Activated CD4-positive, alpha-beta memory T cell treated with anti-CD3 and anti-CD28 coated beads for 36 hours (primary cell): ENCODE measurements at places on chromosomes 16 and 17.
A peak's percentile ranks its signal among the peaks of the same experiment; 100 is the strongest.

- DNase-seq = no peak
- no peak overlapping the region for H3K4me3 ChIP-seq
- H3K4me1 ChIP-seq = peaks cover 2% of the 10 kb centered on the region
These were observed 29.1 kb downstream of the TUBD1 start for GRCh38 chr17:59863616-59864015.

DNA sequence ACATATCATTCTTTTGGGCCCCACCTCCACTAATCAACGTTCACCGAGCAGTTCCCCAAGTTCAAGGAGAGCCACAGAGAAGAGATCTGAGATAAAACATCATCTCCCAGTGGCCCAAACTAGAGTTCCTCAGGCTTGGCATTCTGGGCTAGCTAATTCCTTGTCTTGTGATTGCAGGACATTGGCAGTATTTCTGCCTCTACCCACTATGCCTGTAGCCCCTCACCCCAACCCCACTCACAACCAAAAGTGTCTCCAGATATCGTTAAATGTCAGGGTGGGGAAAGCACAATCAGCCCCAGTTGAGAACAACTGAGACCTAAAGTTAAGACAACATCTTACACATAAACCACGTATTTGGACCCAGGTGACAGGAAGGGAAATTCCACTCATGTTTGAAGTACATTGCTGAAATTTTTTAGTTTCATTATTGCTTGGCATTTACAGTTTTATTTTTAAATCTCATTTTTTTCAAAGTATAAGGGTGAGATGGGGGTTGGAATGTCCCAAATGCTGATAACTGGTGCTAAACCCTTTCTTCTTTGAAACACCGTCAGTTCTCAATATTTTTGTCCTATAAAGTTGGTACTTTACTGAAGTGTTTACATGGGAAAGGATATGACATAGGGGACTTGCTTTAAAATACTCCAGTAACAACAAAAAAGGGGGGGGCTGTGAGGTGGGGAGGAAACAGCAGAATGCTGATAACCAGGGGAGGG, 13.6 kb downstream of the ZC3H7A start:
- no peaks in the 10 kb centered on the region for H3K27me3 ChIP-seq
- peak overlapping the region; percentile 78 for H3K4me3 ChIP-seq
- peak overlapping the region; percentile 100 for H3K27ac ChIP-seq
- peaks cover 24% of the 10 kb centered on the region for H3K36me3 ChIP-seq

DNA sequence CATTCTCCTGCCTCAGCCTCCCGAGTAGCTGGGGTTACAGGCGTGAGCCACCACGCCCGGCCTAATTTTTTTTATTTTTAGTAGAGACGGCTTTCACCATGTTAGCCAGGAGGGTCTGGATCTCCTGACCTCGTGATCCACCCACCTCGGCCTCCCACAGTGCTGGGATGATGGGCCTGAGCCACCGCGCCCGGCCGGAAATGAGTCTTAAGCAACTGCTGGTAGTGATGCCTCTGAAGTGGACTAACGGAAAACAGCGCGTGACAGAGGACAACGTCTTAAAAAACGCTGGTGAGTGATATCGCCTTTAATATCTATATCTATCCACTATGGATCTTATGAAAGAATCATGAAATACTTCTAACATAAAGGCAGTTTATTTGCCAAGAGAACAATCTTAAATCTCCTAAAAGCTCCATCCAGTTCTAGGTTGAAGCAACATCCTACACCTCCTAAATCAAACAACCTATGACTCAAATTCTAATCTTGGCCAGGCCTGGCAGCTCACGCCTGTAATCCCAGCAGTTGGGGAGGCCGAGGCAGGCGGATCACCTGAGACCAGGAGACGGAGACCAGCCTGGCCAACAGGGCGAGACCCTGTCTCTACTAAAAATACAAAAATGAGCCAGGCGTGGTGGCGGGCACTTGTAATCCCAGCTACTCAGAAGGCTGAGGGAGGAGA, 69.8 kb downstream of the NXN start:
- H3K4me3 ChIP-seq = no peak overlapping the region
- H3K27me3 ChIP-seq = peaks cover 20% of the 10 kb centered on the region
- no peak overlapping the region for H3K27ac ChIP-seq
- no peaks in the 10 kb centered on the region for H3K36me3 ChIP-seq

GRCh38 chr16:73126525-73126853, 78.6 kb upstream of the ZFHX3 start:
- H3K27me3 ChIP-seq = no peaks in the 10 kb centered on the region
- no peak overlapping the region for H3K27ac ChIP-seq
- peaks cover 2% of the 10 kb centered on the region for H3K4me1 ChIP-seq
- no peaks in the 10 kb centered on the region for H3K36me3 ChIP-seq
- no peak for DNase-seq

DNA sequence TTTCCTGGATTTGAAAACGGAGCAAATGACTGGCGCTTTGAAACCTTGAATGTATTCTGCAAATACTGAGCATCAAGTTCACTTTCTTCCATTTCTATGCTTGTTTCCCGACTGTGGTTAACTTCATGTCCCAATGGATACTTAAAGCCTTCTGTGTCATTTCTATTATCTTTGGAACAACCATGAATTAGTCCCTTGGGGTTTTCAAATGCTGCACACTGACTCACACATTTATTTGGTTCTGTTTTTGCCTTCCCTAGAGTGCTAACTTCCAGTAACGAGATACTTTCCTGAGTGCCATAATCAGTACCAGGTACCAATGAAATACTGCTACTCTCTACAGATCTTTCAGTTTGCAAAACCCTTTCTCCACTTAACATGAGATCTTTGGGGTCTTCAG, 32.3 kb downstream of the BRCA1 start:
- H3K4me3 ChIP-seq = no peak overlapping the region
- H3K27me3 ChIP-seq = no peaks in the 10 kb centered on the region
- no peak overlapping the region for H3K27ac ChIP-seq
- DNase-seq = no peak
- H3K4me1 ChIP-seq = no peaks in the 10 kb centered on the region

GRCh38 chr17:79135628-79136405, 61.2 kb downstream of the ENGASE start:
- no peaks in the 10 kb centered on the region for H3K36me3 ChIP-seq
- H3K4me3 ChIP-seq = no peak overlapping the region
- H3K4me1 ChIP-seq = no peaks in the 10 kb centered on the region

- H3K36me3 ChIP-seq = peaks cover 5% of the 10 kb centered on the region
- no peaks in the 10 kb centered on the region for H3K27me3 ChIP-seq
- peak; percentile 88 for DNase-seq
- H3K27ac ChIP-seq = peak overlapping the region; percentile 96
- H3K4me1 ChIP-seq = peaks cover 80% of the 10 kb centered on the region
These were observed 13.7 kb downstream of the PITPNC1 start for GRCh38 chr17:67390646-67391361.

DNA sequence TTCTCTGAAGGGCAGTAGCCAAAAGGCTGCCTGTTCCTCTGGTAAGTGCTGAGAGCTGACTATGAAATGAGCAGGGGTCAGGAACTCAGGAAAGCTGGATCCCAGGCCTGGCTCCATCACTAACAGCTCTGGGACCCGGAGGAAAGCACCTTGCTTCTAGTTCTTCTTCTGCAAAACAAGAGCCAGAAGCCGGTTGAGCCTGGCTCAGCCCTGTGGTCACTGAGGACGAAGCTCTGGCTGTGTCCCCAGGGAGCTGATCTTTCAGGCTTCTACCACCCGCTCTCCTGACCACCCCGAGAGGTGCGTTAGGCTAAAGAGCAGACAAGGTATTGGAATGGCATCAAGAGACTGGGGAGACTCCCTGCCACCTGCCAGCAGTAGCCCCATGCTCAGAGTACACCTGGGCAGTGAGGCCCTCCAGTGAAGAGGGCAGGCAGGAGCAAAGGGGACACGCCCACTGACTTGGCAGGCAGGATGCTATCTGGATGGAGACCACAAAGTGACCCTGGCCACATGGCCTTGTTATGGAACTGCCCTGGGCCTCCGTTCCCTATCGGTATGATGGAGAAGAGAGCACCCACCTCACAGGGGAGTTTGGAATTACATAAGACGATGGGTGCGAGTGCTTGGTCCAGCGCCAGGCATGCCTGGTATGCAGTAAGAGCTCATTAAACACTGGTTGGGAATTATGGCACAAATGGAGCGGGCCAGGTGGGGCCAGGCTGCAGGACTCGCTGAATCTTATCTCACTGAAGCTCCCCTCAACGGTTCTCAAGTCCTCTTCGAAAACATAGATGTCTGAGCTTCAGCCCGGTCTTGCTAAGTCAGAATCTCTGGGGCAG, 61.4 kb downstream of the COG7 start:
- no peaks in the 10 kb centered on the region for H3K27me3 ChIP-seq
- no peak overlapping the region for H3K27ac ChIP-seq
- H3K4me1 ChIP-seq = no peaks in the 10 kb centered on the region
- H3K36me3 ChIP-seq = peaks cover 9% of the 10 kb centered on the region
- H3K4me3 ChIP-seq = no peak overlapping the region

DNA sequence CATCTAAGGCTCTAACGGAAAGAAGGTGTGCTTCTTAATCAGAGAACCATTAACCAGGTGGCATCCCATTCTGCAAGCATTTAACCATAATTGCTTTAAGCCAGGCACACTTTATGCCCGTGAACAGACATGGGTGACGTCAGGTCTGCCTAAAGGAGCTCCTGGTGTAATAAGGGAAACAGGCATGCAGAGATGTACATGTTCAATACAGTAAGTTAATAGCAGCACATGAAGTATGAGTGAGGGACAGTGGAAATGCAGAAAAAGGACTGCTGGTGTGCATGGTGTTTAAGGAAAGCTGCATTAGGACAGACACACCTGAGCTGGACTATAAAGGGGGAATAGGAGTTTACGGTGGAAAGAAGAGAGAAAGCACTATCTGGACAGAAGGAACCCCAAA, 18.6 kb downstream of the DYNLRB2 start:
- H3K4me3 ChIP-seq = no peak overlapping the region
- H3K36me3 ChIP-seq = no peaks in the 10 kb centered on the region
- H3K27ac ChIP-seq = no peak overlapping the region
- DNase-seq = no peak

DNA sequence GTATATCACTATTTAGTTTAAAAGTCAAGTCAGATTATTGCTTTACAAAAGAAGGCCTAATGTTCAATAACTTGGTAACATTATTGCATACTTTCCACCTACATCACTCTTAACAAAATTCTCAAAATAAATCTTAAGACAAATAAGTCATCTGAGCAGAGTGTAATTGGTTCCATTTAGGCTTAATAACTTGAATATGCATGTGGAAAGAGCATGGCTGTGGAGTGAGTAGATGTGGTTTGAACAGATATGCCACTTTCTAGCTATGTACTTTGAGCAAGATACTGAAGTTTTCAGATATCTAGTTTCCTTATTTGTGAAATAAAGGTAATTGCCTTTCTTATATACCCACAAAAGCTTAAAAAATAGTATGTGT, 6.7 kb upstream of the EVI2A start:
- peaks cover 34% of the 10 kb centered on the region for H3K4me1 ChIP-seq
- H3K27ac ChIP-seq = no peak overlapping the region
- H3K36me3 ChIP-seq = peaks cover 7% of the 10 kb centered on the region
- H3K4me3 ChIP-seq = no peak overlapping the region
